ENCODE measurements at places on chromosomes 5 and 9. TPM values are rescaled to one million over a fixed set of nuclear protein-coding genes. Genes with fewer than 3 reads are reported as not detected.

The SYNPO gene
- 10.7 TPM for polyA plus RNA-seq

The SLCO4C1 gene
- not detected for polyA plus RNA-seq

The AK1 gene
- polyA plus RNA-seq = 53.8 TPM

The RPL35 gene
- polyA plus RNA-seq = 3,325 TPM

The PTPRD gene
- 0.10 TPM for polyA plus RNA-seq

DNA sequence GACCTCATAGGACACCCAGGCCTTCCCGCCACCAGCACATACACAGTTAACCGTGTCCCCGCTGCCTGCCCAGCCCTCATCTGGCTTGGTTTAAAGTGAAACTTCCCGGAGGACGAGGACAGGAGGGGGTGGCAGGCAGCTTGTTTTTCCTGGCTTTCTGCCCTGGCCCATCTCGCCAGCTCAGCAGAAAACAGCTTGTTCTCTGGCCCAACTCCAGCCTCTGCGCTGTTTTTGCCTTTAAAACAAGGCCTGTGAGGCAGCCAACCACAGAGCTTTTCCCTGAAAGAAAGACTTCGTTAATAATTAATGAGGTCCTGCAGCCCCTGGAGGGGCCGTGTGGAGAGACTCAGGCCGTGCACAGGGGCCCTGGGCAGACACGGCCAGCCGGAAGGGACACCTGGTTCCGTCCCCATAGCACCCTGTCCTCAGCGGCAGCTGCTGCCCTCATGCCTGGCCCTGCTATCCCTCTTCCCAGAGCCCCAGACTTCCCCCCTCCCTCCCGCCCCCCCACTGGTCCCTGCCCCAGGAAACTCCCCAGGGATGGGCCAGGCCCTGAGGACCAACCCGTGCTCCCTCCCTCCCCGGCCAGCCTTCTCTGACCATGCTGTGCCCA is 108.7 kb downstream of the RXRA start:
- no peak for DNase-seq

DNA sequence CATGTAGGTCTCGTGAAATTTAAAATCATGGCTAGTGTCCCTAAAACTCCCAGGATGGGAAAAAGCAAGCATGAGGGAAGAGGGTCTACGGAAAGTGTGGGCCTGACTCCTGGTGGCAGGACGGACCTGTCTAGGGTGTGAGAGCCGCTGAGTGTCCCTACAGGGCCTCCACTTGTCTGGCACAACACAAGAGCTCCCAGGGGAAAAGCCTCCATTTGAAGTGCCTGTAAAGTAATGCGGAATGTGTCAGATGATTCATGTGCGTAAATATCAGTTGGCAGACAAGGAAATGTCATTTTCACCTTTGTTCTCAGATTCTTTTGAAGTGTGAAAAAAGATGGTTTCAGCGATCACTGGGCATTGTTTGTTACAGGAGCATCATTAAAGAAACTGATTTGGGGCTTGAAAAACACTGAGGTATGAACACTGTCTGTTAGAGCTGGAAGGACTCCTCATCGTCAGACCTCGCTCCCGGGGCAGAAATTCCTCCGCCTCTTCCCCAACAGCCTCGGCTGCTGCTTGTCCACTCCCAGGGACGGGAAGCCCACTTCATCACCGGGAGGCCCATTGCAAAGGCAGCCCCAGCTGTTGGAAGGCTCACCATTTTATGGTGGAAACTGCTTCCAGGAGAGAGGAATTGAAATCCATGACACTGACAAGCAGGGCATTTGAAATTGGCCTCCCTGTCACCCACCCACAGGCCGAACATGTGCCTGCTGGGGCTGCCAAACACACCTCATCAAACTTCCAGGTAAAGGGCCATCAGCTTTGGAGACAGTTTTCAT is 240.8 kb downstream of the FSTL4 start:
- DNase-seq = no peak

DNA sequence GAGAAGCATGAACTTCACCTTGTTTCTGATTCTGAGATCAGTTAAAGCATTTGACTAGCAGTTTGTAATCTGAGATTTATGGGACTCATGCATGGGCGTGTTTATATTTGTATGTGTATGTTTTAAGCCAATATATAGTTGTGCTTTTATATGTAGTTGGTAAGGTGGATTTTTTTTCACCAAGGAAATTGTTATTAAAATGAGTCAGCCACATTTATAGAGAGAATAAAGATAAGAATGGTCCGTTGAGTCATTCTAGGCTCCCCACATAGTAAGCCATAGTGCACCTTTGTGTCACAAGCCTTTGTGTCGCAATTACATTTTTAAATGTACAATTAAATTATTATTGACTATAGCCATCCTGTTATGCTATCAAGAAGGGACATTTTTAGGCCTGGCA is 89.0 kb downstream of the NLN start:
- no peak for DNase-seq

DNA sequence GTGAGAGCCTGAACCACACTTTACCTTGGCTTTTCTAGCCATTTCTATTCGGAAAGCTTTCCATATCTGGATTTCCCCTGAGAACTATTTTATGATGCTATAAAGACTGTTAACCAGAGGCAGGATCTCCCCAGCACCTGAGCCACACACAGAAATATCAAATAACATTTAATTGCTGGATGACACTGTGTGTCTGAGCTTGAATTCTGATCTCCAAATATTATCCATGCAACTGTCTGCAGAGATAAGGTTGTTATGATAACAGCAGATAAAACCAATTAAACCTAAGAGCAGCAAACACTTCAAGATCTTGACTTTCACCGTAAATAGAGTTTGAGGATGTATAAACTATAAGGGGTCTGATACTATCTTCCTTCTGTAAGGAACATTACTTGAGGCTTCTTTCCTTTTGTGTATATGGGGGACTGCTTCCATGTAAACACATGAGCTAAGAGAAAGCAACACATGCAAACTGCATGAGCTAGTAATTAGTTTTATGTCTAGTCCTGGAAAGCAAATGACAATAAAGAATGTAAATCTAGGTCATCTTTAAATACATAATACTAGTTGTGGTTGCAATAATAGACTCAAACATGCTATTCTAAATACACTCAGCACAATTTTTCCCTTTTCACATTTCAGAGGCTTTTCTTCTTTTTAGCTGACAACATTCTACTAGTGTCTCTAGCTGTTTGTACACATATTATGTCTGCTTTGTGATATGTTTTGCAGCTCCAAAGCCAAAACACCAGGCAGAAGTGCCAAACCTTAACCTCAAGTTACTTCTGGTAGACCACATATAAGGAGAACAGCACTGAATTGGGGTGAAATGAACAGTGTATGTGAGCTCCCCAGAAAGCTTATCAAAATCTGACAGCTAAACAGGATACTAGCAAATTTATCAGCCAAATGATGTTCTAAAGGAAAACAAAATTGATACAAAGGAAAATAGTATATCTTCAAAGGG is 136.5 kb downstream of the EFNA5 start:
- DNase-seq = no peak
